ENCODE measurements at places on chromosomes 4 and X.
A peak's percentile ranks its signal among the peaks of the same experiment; 100 is the strongest.

- DNase-seq = no peak
These were observed 466.3 kb upstream of the HS3ST1 start for GRCh38 chr4:11894977-11895376.

GRCh38 chr4:138978600-138978999 is 37.0 kb upstream of the NOCT start:
- DNase-seq = no peak

GRCh38 chrX:132444936-132445335 is 43.9 kb downstream of the MBNL3 start:
- DNase-seq = no peak

GRCh38 chr4:141102367-141102766 is 30.9 kb downstream of the RNF150 start:
- no peak for DNase-seq

- no peak for DNase-seq
These were observed 75.8 kb downstream of the NBDY start for GRCh38 chrX:56804867-56805266.

- DNase-seq = no peak
These were observed 34.4 kb downstream of the TMSB4X start for GRCh38 chrX:13009273-13009672.

- DNase-seq = no peak
These were observed 100.9 kb downstream of the FHDC1 start for GRCh38 chr4:153036931-153037482.

- no peak for DNase-seq
These were observed 1000.7 kb downstream of the STIM2 start for GRCh38 chr4:27861381-27861787.

DNA sequence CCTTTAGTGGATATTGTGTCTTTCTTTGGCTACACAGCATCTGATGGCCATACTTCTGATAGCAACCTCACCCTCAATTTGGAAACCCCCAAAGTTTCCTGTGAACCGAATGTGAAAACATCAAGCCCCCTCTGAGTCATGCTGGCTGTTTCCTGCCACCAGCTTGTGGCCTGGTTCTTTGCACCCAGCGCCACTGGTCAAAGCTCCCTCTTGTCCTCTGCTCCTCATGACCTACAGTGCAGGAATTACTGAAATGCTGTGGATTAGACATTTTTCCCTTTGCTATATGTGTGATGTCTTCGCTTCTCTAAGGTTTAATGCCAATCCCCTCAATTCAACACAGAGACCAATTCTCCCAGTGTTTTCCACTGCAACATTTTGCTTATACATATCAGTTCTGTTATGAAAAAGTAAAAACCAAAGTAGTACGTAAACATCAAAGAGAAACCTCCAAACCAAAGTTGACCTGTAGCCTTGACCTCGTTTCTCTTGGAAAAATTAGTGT is 224.0 kb upstream of the TENM3 start:
- no peak for DNase-seq

DNA sequence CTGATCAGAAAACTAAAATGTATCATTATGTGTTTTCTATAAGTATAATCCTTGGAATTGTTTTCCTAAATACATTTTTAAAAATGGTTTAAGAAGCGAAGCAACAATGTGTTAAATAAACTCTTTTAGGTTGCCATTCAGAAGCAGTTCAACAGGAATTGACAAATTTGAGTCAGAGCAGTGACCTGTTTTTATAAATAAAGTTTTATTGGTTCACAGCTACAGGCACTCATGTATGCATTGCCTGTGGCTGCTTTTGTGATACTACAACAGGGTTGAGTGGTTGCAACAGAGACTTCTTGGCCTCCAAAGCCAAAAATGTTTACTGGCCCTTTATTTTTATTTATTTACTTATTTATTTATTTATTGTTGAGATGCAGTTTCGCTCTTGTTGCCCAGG is 99.5 kb downstream of the FRMPD4 start:
- no peak for DNase-seq

GRCh38 chr4:181647396-181648147 is 595.6 kb upstream of the TENM3 start:
- DNase-seq = no peak

DNA sequence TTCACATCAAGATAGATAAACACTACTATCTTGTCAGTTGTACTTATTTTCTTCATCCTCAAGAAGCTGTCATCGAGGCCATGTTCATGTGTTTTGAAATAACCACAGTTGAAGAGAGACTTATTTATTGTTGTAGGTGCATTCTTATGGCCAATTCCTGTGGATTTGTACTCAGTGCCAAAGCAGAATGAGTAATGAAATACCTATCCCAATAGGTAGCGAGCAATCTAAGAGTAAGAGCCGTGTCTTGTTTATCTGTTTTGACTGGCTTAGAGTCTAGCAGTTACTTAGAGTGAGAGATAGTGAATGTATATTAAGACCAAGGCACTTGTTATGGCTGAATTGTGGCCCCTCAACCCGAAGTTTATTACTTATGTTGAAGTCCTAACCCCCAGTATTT is 631.0 kb upstream of the SPANXN1 start:
- DNase-seq = no peak

DNA sequence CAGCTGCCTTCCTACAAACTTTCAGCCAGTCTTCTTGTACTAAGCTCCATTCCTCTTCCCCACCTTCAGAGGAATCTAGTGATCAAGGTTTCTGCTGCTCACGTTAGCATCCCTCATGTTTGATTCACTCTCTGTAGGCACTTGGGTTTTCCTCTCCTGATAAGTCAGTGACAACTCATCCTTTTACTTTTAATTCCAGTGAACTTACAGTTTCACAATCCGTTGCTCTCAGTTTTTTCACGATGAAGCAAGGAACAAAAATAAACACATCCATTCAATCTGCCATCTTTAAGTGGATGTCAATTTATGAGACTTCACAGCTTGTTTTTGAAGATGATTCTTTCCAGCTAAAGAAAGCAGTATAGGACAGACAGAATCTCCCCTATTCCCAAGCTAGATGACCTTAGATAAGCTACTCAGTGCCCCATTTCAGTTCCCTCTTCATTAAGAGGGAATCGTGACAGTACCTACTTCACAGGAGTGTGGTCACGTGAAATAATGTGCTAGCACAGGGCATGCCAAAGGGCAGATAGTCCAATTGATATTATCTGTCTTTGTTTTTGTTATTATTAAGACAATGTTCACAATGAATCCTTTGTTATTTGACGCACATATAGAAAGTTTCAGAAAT is 234.3 kb downstream of the PALLD start:
- DNase-seq = no peak

- DNase-seq = no peak
These were observed 14.3 kb downstream of the CCDC22 start for GRCh38 chrX:49249616-49250015.

- no peak for DNase-seq
These were observed 1.1 kb upstream of the PGRMC2 start for GRCh38 chr4:128288689-128289106.

DNA sequence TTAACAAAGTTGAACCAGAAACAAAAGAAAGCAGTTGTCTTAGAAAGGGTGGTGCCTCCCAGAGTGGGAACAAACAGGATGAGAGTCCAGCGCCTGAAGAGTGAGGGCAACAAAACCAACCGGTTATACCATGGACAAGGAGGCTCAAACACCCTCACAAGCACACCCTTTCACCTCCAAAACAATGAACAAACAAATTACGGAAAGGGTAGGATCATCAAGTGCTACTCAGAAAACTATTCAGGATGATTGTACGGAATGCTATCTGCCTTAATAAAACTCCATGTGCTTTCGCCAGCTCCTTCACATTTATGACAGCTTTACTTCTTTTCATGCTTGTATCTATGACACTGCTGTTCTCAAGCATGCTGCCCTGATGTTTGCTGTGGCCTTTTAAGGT is 26.8 kb downstream of the SLC39A8 start:
- no peak for DNase-seq

DNA sequence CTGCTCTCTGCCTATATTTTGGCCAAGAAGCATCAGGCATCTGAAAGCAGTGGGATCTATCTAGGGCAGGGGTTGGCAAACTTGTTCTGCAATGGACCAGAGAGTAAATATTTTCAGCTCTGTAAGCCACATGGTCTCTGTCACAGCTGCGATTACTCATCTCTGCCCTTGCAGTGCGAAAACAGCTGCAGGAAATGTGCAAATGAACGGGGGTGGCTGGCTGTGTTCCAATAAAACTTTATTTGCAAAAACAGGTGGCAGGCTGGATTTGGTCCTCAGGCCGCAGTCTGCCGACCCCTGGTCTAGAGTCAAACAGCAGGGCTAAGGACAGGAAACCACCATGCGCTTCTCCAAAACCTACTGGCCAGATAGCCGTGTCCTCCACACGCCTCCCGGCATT is 48.6 kb downstream of the ACOX3 start:
- DNase-seq = no peak

DNA sequence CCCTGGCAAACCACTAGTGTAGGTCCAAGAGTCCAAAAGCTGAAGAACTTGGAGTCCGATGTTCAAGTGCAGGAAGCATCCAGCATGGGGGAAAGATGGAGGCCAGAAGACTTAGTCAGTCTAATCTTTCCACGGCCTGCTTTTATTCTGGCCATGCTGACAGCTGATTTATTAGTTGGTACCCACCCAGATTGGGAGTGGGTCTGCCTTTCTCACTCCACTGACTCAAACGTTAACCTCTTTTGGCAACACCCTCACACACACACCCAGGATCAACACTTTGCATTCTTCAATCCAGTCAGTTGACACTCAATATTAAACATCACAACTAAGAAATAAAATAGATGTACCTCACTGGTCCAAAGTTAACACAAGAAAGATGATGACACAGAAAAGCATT is 134.8 kb upstream of the GABRA2 start:
- DNase-seq = no peak

- no peak for DNase-seq
These were observed 146.7 kb upstream of the ZXDB start for GRCh38 chrX:57445076-57445475.

GRCh38 chr4:14415146-14415545 is 587.1 kb upstream of the CPEB2 start:
- no peak for DNase-seq

DNA sequence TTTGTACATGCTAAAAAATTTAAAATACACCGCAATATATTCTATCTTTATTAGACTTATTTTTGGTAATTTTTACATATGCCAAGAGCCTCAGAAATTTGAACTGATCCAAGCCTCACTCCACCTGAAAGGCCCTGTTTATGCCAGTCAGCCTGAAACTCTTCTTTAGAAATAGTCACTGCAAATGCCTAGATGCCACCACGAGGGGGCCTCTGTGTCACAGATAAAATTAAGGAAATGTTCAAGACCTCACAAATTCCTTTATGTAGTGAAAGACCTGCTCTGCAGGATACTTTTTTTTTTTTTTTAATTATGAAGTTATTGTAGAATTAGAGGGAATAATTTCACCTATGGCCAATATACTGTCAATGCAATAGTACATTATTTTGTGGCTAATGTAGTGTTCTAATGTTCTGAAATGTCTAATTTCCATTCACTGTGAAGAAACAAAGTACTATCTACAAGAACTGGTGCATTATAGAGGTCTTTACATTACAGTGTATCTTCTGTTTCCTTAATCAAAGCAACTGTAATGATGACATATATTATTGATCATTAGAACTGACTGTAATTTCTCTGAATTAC is 69.8 kb downstream of the DTHD1 start:
- DNase-seq = no peak

DNA sequence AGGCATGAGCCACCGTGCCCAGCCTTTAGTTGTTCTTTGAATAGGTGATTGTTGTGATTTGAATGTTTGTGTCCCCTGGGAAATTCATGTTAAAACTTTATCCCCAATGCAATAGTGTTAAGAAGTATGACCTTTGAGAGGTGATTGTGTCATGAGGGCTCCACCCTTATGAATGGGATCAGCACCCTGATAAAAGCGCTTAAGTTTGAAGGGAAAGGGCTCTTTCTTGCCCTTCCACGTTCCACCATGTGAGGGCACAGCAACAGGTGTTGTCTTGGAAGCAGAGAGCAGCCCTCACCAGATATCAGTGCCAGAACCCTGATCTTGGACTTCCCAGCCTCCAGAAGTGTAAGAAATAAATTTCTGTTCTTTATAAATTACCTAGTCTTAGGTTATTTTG is 33.7 kb upstream of the RP2 start:
- no peak for DNase-seq

- no peak for DNase-seq
These were observed 67.3 kb downstream of the PDLIM5 start for GRCh38 chr4:94519019-94519418.

DNA sequence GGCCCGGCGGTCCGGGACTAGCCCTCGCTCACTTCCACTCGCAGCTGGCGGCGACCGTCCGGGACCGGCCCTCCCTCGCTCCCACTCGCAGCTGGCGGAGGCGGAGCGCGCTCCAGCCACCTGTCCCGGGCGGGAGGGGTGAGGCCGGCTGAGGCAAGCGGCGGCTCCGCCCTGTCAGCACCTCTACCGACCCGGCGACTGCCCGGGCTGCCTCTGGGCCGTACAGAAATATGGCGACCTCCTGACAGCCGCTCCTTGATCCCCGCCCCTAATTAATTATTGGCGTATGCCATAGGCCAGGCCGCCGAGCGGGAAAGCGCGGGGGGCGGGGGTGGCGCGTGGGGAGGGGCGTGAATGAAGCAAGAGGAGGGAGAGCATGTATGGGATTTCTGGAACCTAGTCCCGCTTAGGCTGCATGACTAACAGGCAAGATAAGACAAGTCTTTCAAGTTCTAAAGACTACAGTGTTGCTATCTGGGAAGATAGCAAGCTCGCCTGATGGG is at the start of gene MORC4:
Gene MORC4, minus strand, starts transcription at position 200 of the 503 bp plus-strand sequence. CDS start 243 bp downstream, outside the sequence.
- DNase-seq = peak; percentile 33

Measured in activated gamma-delta T cell (primary cell).